GOT3 (cell line): ENCODE measurements at places on chromosomes 2 and 18.

DNA sequence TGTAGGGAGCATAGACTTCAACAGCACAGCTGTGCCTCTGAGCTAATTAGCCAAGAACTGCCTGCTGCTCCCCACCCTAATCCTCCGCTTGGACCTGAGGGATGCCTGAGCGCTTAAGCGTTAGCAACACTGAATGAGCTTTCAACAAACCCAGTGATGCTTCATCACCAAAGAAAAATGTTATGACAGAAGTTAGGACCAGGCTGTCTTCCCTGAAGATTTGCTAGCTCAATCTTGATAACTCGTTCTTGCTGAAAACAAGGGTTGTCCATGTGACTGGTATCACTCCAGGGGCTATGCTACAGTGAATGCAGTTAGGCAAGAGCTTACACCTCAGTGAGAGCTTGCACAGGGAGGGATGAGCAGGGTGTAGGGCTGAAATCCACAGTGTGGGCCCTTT lies 190.7 kb upstream of the SIX2 start:
- DNase-seq = no peak

- DNase-seq = no peak
Measured at GRCh38 chr2:201261906-201262305, 1.6 kb downstream of the CASP8 start.

- no peak for DNase-seq
Measured at GRCh38 chr18:4721545-4721944, 266.4 kb upstream of the DLGAP1 start.

- no peak for DNase-seq
Measured at GRCh38 chr2:26670931-26671460, 21.5 kb upstream of the KCNK3 start.

DNA sequence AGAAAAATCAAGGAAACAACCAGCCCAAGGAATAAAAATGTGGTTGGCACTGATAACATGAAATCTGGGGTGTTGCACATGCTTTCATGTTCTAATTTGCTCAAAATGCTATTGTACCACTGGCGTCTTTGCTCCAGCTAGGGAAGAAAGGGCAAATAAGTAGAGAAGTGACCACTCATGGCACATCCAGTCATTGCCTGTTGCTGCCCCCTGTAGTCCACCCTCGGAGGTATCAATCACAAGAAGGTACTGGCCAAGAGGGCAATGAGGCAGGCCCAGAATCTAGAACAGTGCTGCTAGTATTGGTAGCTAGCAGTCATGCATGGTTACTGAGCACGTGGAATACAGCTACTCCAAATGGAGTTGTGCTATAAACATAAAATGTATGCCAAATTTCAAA lies 213.4 kb downstream of the CDCA7 start:
- no peak for DNase-seq

GRCh38 chr2:9397201-9397600 lies 26.1 kb downstream of the ITGB1BP1 start:
- no peak for DNase-seq

DNA sequence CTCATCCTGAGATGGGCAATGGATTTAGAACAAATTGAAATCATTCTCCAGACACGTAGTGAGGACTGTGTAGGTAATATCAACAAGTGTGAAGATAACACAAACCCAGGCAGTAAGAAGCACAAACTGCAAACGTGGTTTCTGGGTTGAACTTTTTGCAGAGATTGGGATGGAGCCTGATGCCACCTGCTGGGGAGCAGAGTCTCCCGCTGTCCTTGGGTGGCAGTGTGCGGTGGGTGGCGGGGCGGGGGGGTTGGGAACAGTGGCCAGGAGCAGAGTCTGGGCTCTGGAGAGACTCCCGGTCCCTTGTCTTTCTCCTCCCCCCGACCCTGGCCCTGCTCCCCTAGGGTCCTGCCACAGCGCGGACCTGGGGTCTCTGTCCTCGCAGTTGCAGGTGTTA lies 19.5 kb downstream of the TRAF3IP1 start:
- DNase-seq = no peak

DNA sequence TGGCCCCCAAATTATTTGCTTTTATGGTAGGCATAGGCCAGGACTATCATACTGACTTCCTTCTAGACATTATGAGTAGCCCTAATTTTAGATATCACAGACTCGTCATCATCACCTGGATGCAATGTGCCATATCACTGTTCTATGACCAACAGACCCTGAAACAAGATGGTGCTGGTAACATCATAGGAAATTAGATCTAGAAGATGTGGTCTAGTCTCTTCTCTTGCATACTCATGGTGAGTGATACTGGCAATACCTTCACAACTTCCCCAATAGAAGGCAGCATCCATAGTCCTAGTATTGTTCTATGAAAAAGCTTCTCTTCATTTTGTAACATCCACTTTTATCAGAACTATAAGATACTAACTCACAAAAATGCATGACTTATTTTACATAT lies 116.3 kb upstream of the ITGA4 start:
- no peak for DNase-seq
